Tibial nerve (tissue), 4 donors: ENCODE measurements at places on chromosomes 12 and 14. TPM values are rescaled to one million over a fixed set of nuclear protein-coding genes. Genes with fewer than 3 reads are reported as not detected.

The GLIPR1L2 gene
- total RNA-seq, result 1.5 TPM

The ANO4 gene
- 3.9 TPM for total RNA-seq

The FAM222A gene
- 1.3 TPM for total RNA-seq

DNA sequence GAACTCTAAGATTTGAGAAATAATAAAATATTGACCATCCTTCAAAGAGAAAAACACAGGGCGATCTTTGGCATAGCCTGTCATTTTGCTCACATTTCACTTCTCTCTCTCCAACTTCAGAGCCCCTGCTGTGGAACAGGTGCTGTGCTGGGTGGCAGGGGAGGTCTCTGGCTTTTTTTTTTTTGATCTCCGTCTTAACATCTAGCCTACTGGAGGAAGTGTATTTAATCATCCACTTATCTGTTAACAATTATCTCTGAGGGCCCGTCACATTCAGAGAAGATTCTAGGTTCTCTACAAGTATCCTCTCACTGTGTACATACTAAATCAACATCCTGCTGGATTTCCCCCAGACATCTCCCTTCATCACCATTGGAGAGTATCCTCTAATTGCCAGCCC, 34.1 kb downstream of the CHST11 start:
- no peak for DNase-seq

- no peak for DNase-seq
Observed at GRCh38 chr14:52961060-52961639, 10.3 kb upstream of the FERMT2 start.

DNA sequence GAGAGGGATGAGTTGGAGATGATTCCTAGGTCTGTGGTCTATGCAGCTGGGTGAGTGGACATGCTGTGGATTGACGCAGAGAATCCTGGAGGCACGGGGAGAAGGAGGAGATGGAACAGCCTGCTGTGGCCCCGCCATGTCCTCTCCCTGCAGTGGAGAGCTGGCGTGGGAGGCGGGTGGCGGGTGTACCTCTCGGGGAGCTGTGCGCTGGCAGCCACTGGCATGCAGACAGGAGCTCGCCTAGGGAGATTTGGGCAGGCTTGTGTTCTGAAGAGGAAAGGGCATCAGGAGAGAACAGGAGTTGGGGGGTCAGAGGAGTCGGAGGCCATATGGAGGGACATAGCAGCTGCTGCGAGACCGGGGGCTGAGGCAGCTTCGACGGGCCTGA, 56.1 kb downstream of the TECPR2 start:
- no peak for DNase-seq

GRCh38 chr12:123533672-123534643, at the start of gene RILPL1:
TSS of gene RILPL1 (minus strand) at chr12:123533719. CDS start at chr12:123533482, 237 bp downstream.
- no peak for DNase-seq

GRCh38 chr14:86521843-86522242, 991.9 kb downstream of the FLRT2 start:
- DNase-seq, result no peak

GRCh38 chr12:69309461-69309860, 38.7 kb upstream of the LYZ start:
- no peak for DNase-seq

GRCh38 chr12:48489012-48489411, 6.7 kb downstream of the C12orf54 start:
- DNase-seq, result no peak
